ENCODE measurements at places on chromosomes 1 and 21.

DNA sequence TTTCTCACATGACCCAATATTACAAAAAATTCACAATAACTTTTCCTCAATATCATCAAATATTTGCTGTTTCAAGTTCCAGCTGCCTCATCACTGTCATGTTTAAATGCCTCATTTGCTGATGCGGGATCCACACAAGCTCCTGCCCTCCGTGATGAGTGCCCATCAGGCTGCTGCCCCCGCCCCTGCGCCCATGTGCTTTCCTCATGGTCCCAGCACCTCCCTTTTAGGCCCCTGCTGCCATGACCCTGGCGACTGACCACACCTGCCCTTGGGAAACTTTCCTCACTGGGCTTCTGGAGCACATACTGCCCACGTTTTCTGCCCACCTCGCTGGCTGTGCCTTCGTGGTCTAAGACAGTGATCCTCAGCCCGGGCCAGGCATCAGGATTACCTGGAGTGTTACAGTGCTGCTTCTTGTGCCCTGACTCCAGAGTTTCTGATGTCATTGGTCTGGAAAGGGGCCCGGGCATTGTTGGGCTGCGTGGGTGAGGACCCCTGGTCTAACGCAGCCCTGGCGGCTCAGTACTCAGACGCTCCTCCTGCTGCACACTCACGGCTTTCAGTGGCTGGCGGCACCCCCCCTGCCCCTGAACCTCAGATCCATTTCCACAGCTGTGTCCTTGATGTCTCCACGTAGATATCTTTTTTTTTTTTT lies 20.5 kb downstream of the PLEKHM2 start:
- DNase-seq: no peak

- no peak for DNase-seq
These were observed 42.6 kb downstream of the CD34 start for GRCh38 chr1:207868251-207868773.

DNA sequence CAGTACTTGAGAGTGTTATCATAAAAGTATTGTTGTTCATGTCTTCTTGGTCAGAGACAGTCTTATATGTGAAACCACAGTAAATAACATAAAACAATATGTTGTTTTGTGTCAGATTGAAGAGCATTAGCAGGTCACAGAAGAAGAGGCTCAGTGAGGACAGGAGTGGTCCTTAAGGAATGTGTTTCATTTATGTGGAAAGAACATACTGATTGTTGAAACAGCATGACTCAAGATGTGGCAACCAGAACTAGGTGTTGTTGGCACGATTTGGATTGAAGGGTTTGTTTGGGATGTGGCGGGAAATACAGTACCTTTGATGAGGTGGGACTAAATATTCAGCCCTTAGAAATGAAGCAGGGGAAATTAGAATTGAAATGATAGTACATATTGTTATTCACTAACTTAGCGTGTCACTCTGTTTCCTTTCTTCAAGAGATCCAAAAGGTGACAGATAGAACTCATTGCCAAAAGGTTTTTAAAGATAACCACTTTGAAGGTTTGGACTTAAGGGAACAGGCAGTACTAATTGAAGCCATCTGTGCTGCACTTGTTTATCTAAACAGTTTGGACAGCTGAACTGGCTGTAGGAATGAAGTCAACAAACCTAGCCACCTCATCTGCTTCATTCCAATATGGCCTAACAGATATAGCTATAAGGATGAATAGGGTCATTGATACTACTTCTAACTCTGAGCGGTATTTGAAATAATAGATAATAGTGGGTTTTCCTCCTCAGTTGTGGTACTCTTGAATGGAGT lies 14.4 kb downstream of the RALGPS2 start:
- DNase-seq: no peak

- no peak for DNase-seq
These were observed 1.3 kb downstream of the CLDN19 start for GRCh38 chr1:42738678-42739226.

- no peak for DNase-seq
These were observed 46.6 kb downstream of the S1PR1 start for GRCh38 chr1:101283443-101283842.

DNA sequence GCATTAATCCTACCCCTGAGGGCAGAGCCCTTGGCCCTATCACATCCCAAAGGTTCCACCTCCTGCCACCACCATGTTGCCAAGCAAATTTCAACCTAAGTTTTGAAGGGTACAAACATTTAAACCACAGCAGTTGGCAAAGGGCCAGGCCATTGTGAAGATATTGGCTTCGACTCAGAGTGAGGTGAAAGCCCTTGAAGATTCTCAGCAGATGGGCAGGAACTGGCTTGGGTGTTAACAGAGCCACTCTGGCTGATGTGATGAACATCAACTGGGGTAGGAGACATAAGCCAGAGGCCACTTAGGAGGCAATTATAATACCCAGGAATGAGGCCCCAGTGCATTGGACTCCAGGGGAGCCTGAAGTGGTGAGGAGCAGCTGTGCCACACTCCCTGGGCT lies 207.7 kb upstream of the KAZN start:
- DNase-seq: no peak

GRCh38 chr1:88647249-88647645 lies 36.8 kb upstream of the PKN2 start:
- DNase-seq: no peak

DNA sequence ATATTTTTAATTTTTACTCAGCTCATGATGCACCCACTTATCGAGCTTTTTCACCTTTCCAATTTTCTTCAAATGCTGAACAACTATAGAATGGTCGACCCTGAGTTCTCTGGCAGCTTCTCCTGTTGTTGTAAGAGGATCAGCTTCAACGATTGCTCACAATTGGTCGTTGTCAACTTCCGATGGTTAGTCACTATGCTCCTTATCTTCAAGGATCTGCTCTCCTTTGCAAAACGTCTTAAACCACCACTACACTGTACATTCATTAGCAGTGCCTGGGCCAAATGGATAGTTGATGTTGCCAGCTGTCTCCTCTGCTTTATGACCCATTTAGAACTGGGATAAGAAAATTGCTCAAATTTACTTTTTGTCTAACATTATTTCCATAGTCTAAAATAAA lies 385.9 kb upstream of the LYPLAL1 start:
- DNase-seq: no peak

DNA sequence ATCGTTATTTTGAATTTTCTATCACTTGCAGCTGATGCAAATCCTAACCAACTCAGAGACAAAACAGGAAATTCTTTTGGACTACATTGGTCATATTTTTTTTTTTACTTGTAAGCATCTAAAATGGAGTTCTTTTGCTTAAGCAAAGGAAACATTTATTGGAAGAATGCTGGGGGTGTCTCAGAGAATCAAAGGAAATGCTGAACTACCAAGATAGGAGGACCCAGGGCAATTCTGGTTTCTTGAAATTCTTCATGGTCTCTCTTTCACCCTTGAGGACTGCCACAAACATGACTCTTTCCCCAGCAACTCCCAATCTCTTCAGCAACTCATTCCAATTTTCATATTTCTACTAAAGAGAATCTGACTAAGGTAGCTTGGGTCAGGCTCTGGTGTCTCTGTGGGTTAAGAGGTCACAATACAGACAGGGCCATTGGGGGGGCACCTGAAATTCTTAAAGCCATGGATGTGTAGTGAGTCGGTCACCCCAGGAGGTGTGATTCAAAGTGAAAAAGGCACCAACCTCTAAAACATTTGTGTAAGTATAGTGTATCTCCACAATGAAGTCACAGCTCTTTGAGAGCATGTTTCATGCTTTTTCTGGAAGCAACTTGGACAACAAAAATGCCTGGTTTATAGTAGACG lies 171.1 kb upstream of the FGGY start:
- DNase-seq: no peak

GRCh38 chr1:172429331-172430127 lies 9.0 kb downstream of the C1orf105 start:
- peak; percentile 87 for DNase-seq

- DNase-seq: no peak
These were observed 63.6 kb upstream of the TNFSF18 start for GRCh38 chr1:173114346-173114745.

DNA sequence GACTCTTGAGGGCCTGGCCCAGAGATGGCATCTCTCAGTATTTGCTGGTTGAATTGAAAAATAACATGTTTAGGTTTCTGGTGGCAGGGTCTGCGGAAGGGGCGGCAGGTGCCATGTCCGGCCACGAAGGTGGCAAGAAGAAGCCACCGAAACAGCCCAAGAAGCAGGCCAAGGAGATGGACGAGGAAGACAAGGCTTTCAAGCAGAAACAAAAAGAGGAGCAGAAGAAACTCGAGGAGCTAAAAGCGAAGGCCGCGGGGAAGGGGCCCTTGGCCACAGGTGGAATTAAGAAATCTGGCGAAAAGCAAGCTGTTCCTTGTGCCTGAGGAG lies 14.3 kb upstream of the FGR start:
- no peak for DNase-seq

GRCh38 chr1:19357299-19357986 lies 45.3 kb downstream of the SLC66A1 start:
- DNase-seq: no peak

DNA sequence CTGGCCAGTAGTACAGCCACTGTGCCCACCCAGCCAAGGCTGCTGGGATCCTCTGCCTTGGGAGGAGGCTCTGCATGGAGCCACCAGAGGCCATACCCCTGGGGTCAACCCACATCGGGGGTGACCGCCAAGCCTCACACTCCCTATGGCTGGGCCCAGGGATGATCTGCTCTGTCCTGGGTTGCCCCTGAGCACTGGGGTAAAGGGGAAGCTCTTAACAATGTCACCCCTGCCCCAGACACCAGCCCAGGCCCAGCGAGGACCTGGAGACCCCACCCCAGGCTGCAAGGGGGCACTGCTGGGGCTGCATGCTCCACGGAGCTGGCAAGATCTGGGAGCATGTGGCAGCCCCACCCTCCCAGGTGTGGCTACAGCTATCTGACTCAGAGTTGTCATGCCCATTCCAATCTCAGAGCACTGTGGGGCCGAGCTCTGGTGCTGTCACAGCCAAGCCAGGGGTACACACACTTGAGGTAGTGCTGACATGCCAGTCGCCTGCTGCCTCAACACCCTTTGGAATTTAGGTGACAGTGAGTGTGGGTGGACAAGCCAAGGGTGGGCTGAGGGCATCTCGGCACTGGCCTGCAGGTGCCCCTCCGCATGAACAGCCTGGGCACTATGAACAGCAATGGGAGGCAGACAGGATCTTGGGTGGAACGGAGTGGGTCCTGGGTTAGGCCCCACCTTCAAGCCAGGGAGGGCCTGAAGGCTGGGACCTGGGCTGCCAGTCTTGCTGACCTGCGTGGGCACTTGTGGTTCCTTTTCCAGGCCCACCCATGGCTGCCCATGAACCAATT lies 427.7 kb downstream of the LRRIQ3 start:
- DNase-seq: no peak

GRCh38 chr1:230125640-230126528 lies 58.8 kb downstream of the GALNT2 start:
- DNase-seq: no peak

DNA sequence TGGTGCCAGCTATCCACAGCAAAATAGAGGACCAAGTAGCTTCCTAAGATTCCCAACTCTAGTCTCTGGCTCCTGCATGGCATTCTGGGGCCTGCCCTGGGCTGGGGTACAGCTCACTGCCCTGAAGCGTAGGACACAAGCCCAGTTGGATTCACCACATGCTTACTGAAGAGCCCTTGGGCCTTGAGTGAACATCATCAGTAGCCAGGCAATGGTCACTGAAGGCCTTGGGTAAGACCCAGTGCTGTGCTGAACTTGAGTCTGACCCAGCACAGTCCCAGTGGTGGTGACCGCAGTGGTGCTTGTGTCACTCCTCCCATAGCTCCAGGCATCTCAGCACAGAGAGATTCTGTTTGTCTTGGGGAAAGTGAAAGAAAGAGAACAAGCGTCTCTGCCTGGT lies 7.7 kb upstream of the LCE3A start:
- no peak for DNase-seq

GRCh38 chr1:12851779-12852178 lies 3.3 kb upstream of the HNRNPCL1 start:
- DNase-seq: peak; percentile 23

GRCh38 chr1:36764798-36765197 lies 269.5 kb downstream of the GRIK3 start:
- DNase-seq: no peak

DNA sequence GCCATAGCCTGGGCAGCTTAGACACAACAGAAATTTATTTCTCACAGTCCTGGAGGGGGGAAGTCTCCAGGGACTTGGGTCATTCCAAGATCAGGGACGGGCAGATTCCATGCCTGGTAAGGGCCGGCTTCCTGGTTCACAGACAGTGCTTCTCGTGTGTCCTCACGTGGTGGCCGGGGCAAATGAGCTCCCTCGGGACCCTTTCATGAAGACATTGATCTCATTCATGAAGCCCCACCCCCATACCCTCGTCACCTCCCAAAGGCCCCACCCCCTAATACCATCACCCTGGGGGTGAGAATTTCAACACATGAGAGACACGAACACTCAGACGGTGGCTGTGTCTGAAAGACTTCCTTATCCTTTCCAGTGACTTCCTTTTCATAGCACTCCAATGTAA lies 51.5 kb downstream of the ACOT7 start:
- DNase-seq: peak; percentile 84

- DNase-seq: no peak
These were observed 486.4 kb downstream of the PLPP3 start for GRCh38 chr1:56092684-56093570.
